Cerebellum (tissue), 4 donors: ENCODE measurements at places on chromosomes 7 and 10. TPM values are rescaled to one million over a fixed set of nuclear protein-coding genes. Genes with fewer than 3 reads are reported as not detected.

NACAD gene
- 6.8 TPM for total RNA-seq

DNA sequence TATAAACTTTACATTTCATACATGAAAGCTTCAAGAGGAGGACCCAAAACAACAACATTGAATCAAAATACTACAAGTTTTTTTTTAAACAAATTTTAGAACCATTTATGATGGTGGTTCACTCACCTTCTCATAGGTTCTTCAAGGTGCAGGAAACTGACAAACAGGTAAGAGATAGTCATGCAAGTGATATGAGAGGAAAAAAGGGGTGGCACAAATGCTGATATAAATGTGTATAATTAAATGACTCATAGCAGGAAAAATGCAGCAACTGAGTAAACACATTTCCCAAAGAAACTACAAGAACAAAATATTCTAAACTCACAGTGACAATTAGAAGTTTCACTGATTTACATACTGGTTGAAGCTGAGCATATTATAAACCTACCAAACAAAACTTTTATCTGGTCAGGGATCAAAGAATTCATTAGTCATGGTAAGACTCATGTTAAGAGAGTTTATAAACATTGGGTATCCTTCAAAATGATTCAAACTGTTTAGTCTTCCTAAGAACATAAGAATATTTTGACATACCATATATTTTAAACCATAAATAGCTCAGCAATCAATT lies 14.1 kb downstream of the ZWINT start:
- no peak for DNase-seq

DNA sequence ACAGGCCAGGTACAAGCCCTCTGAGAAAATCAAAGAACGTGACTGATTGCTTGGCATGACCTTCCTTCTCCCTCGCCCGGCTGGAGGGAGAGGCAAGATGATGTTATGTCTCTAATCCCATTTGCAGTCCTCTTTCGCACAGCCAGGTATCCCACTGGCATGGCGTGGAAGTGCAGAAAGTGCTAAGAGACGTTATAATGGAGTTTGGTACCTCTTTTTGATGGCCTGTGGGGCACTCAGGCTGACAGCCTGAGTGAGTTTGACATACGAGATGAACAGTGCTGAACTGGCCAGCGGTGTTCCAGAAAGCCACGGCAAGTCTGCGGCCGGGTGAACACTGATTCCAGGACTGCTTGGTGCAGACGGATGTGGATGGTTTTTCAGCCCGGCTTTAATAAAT lies 241.6 kb downstream of the RAB11FIP2 start:
- no peak for DNase-seq

ASAH2B gene
- 9.1 TPM for total RNA-seq

DNA sequence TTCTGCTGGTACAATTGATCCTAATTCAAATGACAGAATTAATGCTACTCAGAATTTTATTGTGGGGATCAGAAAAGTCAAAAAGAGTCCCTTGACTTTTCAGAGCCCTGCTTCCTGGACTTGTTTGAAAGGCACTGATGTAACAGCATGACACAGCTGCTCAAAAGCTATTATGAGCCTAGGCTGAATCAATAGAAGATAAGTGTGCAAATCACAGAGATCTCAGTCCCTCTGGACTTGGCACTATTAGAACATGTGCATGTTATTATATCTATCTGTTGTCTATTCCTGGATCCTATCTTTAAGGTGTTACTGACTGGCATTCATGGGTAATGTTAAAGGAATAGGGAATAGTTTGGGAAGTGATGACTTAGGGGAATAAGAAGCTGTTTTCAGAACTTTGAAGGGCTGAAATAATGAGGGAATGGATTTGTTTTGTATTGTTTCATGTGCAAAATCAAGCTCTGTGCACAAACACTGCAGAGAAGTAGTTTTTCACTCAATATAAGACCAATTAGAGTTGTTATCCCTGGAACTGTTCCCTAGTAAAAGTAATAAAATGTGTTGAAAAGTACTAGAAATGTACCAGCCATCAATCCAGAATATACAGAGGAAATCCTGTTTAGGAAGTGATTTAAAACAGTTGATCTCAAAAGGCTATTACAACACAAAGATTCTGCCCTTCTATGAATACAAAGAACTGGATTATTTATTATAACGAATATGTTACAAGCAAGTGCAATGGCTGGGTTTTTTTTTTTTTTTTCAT lies 814.9 kb upstream of the C7orf33 start:
- DNase-seq, result no peak

- no peak for DNase-seq
Measured at GRCh38 chr10:112738606-112739591, 211.1 kb upstream of the TCF7L2 start.

DNA sequence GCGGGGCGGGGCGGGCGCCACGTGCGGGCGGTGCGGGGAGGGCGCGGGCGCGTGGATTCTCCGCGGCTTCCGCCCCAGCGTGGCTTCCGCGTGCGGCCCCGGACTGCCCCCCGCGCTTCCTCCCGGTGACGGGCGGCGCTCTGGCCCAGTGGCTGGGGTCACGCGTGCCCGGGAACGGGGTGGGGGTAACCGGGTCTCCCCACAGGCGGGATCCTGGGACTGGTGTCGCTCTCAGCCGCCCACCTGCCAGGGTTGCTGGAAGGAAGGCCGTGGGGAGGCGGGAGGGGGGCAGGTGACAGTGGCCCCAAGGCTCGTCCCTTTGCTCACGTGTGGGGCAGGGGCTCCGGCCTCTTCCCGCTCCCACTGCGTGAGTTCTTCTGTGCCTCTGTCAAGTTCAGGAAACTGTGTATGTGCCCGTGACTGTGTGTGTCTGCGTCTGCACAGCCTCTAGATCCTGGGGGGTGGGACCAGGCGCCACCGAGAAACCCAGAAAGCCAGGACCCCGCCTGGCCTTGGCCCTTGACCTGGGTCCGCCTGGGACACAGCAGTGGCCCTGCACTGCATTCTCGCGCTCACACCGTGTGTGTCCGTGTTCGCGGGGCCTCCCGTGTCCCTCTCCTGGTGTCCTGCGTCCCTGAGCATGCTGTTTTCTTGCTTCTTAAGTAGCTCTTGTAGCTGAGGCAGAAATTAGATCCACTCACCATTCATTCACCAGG lies 919 bp downstream of the MAFK start:
- peak; percentile 30 for DNase-seq

- no peak for DNase-seq
Measured at GRCh38 chr10:13146379-13146778, 15.0 kb upstream of the MCM10 start.

SLIT1 gene
- 23.2 TPM for total RNA-seq

- no peak for DNase-seq
Measured at GRCh38 chr7:21137640-21138039, 290.2 kb upstream of the SP4 start.

GRCh38 chr10:126214021-126214420 lies 174.3 kb downstream of the ADAM12 start:
- no peak for DNase-seq

CPN1 gene
- not detected for total RNA-seq

BHLHA15 gene
- total RNA-seq, result 5.4 TPM

- DNase-seq, result no peak
Measured at GRCh38 chr7:88115816-88116215, 104.0 kb downstream of the SRI start.

GATA3 gene
- total RNA-seq, result 0.09 TPM

DNA sequence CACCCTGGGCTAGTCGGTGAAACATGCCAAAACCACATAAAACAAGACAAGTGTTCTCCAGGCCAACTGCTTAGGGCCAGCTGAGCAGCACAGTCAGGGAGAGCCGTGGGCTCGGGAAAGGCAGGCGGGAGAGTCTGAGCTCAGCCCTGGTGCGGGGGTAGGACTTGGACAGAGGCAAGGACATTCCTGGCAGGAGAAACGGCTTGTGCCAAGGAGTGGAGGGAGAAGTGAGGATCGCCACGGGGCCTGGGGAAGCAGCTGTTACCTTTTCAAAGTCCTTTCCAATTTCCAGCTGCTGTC lies 4.2 kb downstream of the ELN start:
- peak; percentile 54 for DNase-seq

DNA sequence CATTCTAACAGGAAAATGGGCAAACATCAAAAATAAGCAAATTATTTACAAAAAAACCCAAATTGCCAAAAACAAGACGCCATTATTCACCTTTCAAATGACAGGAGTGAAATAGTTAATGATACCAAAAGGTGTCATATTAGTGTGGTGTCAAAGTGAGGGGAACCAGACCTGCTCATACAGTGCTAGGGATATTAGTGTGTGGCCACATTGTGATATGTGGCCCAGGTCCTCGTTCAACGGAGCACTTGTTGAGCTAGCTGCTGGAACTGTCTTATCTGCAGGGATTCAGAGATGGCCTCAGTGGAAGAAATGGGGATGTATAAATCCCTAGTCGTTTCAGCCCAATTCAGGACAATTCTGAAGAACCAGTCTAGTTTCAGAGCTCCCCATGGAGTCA lies 41.2 kb downstream of the GPR85 start:
- DNase-seq, result no peak

GRCh38 chr7:150931199-150931869 lies 46.8 kb downstream of the KCNH2 start:
- no peak for DNase-seq

DNA sequence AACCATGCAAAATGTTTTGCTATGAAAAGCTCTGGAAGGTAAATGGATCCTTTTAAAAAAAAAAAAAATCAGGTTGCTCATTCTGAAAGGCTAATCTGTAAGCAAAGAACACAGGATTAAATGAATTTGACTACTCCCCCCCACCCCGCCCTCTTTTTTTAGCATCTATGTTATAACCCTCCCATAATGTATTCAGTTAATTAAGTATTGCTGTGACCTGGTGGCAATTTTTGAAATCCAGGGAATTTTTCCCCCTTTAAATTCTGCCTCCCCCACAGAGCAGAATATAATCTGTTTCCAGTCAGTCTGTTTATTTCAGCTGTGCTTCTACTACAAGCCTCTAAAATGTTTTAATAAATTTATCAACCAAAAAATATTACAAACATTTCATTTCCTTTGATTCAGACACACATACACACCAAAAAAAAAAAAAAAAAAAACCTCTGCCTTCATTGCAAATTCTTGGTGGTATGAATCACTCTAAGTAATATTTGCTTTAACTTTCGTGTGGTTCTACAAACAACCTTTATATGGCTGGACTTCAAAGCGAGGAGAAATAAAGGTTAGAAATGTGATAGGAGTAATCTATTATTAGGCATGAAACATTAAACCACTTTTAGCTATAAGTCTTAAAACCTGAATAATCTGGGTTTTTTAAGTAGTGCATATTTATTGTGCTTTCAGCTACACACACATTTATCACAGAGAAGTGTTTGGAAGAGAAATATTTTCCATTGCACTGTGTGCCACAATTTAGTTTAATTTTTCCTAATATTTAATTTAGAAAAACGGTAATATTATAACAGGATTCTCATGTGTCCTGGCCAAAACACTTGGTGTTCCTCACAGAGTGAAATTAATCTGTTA lies 64.4 kb upstream of the ARID5B start:
- no peak for DNase-seq

GHITM gene
- total RNA-seq, result 79.2 TPM

ANKRD30A gene
- not detected for total RNA-seq

DNA sequence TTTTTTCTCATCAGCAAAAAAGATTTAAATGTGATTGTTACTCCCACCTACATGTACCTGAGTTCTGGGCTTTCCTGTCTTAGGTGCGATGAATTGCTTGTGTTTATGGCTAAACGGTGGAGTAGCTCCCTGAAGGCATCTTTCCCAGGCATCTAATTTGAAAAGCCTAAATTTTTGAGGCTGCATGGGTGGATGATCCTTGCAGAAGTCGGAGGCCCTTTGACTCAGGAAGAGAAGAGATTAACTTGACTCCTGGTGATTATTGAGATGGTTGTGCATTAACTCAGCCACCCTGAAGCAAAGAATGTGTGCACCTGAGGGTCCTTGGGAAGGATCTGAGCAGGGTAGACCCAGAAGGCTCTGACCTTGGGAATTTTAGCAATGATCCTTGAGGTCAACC lies 155.6 kb upstream of the SEMA3C start:
- no peak for DNase-seq

DNA sequence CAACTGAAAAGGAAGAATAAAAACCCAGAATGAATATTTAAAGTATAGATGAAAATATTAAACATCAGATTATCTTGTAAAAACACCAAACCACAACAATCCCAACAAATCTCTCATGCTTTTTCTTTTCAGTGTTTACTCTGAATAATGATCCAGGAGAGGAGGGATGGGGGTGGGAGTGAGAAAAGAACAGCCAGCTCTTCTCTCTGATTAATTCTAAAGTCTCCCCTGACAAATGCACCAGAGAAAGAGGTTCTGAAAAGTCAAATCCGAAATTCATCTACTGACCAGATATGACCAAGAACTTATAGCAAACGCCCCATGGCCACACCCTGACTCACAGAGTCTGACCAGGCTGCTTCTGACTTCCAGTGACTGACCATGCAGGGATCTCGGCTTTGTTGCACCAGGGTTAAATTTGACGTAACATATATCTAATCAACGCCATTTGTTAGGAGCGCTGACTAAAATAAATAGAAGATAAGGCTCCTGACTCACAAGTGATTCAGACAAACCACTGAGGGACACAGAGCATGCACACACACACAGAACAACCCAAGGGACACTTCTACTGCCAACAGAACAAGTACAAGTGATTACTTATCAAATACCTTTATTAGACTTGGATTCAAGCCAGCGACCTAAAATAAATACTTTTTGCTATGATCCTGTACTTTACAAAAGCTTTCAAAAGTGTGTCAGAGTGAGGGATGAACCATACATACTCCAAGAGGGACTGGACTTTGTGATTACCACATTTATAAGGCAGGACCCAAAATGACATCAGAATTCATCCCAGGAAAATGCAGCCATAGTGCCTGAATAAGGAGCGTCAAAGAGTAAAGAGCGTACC lies 9.3 kb upstream of the SPOCK2 start:
- no peak for DNase-seq

- no peak for DNase-seq
Measured at GRCh38 chr7:80207501-80207900, 72.9 kb downstream of the GNAI1 start.

- DNase-seq, result no peak
Measured at GRCh38 chr7:27890205-27890849, 150.4 kb downstream of the TAX1BP1 start.

SPDYE9 gene
- total RNA-seq, result not detected

DNA sequence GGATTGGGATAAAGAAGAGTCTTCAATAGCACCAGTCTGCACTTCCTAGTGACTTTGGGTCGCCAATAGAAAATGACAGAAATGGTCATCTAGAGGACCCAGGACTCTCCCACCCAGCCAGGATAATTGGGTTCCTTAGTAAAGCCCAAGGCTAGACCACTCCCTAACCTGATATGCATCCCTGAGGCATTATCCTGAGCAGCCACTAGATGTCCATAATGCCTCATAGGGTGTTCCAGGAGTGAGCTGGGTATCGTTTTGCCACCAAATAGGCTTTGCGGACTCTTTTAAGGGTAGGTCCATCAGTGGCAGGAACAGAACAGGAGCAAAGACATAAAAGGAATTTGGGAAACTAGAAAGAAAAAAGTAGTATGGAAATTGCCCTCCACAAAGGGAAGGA lies 4.5 kb upstream of the LRRC4 start:
- DNase-seq, result peak; percentile 76

LLCFC1 gene
- total RNA-seq, result not detected

ITGA8 gene
- total RNA-seq, result 19.8 TPM

GRCh38 chr7:20440472-20441105 lies 109.9 kb downstream of the ITGB8 start:
- DNase-seq, result no peak

TRIM73 gene
- total RNA-seq, result 8.5 TPM

TMEM176A gene
- total RNA-seq, result 1.5 TPM

- DNase-seq, result no peak
Measured at GRCh38 chr7:42241424-42241823, 4.4 kb upstream of the GLI3 start.
